MG63 (cell line): ENCODE measurements at places on chromosomes 3 and 15.

- DNase-seq, result no peak
Measured at GRCh38 chr3:99911433-99911832, 93.8 kb downstream of the CMSS1 start.

DNA sequence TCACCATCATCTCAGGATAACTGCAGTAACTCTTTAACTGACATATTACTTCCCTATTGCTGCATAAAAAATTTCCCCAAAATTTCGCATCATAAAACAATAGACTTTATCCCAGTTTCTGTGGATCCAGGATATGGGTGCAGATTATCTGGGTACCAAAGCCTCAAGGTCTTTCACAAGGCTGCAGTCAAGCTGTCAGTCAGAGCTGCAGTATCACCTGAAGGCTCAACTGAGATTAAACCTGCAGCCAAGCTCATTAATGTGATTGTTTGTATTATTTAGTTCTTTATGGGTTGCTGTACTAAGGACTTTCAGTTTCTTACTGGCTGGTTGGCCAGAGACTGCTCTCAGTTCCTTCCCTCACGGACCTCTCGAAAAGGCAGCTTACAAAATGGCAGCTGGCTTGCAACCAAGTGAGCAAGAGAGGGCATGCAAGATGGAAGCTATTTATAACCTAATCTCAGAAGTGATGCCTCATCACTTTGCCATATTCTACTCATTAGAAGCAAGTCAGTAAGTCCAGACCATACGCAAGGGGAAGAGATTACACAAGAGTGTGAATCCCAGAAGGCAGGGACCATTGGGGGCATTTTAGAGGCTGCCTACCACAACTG is 54.9 kb downstream of the DCUN1D1 start:
- DNase-seq, result no peak

DNA sequence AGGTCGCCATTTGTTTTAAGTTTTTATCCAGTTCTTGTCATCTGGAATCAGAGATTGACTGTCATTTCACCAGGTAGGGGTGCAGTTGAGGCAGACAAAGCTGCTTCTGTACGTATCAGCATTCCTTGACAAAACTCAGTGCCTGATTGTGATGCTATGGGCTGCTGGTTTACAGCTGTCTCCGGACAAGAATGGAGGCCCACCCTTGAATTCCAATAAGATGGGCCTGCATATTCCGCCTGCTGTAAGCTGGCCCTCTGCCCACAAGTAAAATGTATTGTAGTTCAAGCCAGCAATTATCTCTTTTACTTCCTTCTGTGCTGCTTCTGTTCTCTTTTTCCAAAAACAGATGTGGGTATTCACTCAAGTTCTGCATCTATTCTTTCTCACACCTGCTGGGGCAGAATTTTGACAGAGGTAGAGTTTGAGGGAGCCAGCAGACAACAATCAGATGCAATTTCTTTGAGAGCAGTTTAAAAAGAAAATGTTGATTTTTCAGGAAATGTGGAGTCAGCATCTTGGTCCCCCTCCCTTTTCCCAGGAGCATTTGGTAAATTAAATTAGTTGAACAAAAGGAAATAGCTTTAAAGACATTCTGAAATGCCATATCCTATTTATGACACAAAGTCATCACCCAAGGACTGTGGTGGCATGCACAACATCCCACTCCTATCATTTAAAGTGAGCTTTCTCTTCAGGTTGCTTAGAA is 53.5 kb downstream of the IQCH start:
- no peak for DNase-seq

DNA sequence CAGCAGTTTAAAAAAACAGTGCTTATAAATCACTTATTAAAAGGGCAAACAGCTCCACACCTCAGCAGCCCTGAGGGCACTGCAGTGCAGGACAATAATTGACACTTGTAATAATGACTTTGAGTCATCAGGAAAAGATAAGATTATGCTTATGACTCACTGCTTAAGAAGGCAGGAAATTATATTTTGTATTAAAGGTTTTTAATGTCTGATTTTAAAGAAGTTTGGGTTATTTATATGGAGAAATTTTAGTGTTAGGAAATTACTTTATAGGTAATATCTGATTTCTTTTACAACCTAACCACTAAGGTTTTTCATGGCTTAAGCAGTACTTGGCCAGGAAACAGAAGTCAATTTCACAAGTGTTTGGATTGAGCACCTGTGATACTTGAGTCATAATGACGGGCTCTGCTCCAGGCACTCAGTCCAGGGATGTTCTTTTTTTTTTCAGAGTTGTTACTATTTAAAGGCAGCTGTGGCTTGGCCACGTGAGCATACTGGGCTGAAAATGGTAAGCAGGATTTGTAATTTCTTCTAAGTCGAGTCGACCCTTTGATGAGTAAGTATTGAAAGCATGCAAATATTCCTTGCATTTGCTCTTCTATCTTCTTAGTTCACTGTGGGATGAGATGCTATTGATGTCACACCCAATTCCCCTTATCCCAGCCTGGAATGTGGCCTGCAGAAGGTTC is 21.6 kb upstream of the SLC6A20 start:
- DNase-seq, result peak; percentile 77

- no peak for DNase-seq
Measured at GRCh38 chr3:18579661-18580060, 154.5 kb upstream of the SATB1 start.

GRCh38 chr3:148005456-148005855 is 596.3 kb downstream of the ZIC1 start:
- DNase-seq, result no peak

DNA sequence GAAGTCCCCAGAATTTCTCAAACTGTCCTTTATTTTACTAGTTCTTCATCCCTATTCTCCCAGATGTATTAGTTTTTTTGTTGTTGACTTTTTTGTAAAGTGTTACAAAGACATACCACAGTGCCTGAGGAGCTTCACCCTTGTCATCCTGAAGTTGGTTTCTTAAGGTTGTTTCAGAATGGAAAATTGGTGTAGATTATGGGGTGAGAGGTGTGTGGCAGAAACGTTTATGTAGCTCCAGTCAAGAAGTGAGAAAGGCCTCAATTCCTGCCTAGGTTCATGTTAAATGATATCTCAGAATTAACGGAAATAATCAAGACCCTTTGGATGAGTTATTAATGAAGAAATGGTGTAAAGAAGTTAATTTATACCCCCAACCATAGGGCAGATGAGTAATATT is 6.8 kb downstream of the EDEM1 start:
- DNase-seq, result no peak

GRCh38 chr3:51879937-51880336 is 4.5 kb upstream of the IQCF5 start:
- no peak for DNase-seq

DNA sequence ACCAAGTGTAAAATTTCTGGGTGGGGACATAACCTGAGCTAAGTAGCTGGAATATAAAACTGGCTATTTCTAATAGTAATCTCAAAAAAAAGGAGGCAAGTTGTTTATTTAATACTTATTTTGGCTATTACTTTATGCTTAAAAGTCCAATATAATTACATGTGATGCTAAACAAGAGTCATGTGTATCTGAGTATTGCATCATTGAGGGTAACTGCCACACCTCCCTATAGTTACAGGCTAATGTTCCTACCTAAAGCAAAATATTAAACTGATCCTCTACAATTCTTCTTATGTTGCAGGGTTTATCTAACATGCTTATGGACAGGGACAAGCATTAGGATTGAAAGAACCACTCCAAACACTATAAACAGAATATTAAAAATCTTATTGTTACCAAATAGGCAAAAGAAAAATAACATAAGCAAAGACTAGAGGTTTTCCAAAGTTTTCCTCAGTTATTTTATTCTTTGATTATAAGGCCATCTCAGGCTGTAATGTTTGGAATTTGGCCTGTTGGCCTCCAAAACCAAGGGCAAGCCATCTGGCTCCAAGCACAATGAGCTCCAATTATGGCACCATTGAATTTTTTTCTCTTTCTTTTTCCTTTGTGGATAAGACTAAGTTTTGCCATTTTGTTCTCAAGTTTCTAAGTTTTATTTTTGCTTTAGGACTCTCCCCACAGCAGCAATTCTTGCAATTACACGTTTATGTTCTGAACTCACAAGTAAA is 75.8 kb upstream of the ABI3BP start:
- no peak for DNase-seq

DNA sequence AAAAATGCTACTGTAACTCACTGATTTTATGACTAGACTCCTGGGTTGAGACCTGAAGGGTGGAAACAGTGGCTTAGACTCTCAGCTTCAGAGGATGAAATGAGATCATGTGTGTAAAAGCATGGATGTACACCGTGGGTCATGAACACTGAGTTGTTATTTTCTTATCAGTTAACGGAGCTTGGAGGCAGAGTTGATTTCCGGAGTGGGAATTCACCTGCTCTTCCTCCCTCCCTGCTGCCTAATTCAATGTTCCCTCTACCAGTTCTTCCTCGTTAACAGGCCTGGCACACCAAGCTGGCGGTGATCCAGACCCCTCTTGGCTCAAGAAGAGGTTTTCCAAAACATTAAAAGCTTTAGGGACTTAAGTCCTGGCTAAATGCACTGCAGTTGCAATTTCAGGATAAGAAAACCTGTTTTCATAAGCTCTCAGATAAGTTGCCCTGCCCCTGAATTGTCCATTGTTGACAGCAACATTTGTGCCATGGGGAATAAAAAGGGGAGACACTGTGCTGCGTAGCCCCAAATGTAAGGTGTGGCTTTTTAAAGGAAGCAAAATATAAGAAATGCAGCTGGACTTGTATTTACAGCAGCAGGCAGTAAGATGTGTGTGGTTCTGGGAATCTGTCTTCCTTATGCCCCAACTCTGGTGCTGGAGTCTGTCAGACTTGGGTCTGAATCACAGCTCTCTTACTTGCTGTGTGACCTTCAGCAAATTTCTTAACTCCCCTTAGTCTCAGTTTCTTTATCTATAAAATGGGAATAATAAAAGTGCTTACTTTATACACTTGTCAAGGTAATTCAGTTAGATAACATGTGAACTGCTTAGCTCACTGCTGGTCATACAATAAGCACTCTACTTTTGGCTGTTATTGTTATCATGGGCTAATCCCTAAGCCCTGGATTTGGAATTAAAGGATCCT is 9.9 kb downstream of the PDIA5 start:
- peak; percentile 65 for DNase-seq

DNA sequence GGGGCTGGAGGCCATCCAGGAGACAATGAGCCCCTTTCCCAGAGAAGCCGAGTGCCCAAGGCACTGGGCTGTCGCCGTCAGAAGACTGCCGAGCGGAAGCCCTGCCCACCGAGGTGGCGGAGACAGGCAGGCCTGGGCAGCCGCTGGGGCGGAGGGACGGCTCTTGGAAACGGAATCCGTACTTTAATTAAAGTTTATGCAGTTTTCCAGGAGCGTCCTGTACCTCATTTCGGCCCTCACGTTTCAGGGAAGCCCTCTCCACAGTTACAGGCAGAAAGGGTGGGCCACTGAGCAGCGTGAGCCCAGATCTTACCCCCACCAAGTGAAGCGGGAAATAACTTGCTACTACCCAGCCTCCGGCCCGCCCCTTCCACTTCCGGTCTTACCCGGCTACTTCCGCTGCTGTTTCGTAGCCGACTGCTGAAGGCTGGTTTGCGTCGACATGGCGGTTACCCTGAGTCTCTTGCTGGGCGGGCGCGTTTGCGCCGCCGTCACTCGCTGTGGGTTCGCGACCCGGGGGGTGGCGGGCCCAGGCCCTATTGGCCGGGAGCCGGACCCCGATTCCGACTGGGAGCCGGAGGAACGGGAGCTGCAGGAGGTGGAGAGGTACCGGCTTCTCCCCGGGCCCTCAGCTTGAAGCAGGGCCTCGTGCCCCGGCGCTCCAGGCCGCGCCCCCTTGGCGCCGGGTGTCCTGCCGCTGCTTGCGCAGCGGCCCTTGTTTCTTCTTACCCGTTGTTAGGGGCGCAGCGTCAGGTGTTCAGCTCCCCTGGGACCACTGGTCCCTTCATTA is at the start of gene NGRN:
Gene NGRN, plus strand, starts transcription at position 402 of the 790 bp plus-strand sequence. Its CDS starts 41 bp downstream, at position 443.
- peak; percentile 94 for DNase-seq
